Sciatic nerve (tissue), 2 donors: ENCODE measurements at places on chromosomes 5 and 9. TPM values are rescaled to one million over a fixed set of nuclear protein-coding genes. Genes with fewer than 3 reads are reported as not detected.

- peak; percentile 22 for DNase-seq
These were observed 33.4 kb upstream of the TTC1 start for GRCh38 chr5:159975462-159976019.

The SNX18 gene
- 38.7 TPM for total RNA-seq

DNA sequence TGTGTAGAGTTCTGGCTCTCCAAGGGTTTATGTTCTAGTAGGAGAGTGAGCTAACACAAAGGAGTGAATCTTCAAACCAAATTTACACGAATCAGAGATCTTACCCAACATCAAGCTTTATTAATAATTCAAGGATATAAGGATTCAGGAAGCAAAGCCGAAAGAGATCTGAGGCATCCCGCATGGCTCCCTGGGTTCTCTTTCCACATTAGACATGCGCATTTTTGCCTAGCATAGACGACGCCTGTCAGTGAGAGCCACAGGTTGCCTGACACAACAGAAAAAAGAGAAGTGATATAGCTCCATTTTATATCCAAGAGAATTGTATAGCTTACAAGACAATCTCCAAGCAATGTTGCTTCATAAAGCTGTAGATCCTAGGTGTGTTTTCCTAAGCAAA, 52.6 kb downstream of the ESM1 start:
- no peak for DNase-seq

The GMCL2 gene
- not detected for total RNA-seq

DNA sequence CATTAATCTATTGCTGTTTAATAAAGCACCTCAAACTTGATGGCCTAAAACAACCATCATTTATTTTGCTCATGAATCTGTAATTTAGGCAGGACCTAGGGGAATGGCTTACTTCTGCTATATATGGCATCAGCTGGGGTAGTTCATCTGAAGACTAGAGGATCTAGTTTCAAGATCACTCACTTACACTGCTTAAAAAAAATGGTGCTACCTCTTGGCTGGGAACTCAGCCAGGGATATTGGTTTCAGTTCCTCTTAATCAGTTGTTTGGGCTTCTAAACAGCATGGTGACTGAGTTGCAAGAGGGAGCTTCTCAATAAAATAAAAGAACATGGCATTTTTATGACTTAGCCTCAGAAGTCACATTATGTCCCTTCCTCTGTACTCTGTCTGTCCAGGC, 142.0 kb downstream of the FAM114A2 start:
- DNase-seq: no peak

DNA sequence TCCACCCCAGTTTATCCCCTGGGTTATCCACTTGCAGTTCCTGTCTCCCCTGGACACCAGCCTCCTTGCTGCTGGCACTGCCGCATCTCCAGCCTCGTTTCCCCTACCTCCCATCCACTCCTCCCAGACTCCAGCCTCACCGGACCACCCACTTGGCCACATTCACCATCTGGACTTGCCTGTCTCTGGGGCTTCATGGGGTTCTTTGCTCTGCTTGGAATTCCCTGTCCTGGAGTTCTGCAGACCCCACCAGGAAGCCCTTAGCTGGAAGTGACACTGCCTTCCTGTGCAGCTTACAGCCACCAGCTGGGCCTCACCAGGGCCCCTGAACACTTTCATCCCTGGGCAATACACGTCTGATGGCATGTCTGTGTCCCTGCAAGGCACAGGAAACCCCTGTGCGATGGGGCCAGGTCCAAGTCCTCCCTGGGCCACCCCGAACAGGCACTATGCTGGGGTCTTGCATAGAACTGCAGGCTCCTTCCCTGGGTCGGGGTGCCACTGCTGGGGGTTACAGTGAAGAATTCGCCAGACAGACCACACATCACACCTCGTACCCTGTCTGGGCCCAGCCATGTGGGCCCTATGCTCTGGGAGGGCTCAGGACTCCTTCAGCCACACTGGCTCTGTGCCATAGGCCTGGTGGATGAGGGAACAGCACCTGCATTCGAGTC, 3.0 kb downstream of the FLT4 start:
- DNase-seq: no peak

DNA sequence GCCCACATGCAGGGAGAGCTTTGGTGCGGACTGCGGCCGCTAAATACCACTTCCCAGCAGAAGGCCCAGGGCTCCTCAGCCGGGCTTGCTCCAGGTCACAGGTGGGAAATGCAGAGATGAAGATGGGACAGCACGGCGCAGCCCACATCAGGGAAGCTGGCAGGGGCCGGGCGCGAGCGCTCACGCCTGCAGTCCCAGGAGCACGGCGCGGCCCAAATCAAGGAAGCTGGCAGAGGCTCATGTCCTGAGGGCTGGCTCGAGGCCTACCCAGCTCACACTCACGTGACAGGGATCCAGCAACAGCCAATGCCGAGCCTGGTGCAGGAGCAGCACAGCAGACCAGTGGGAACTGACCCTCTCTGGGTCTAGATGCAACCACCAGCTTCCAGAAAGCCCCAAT, 16.3 kb downstream of the LPCAT1 start:
- no peak for DNase-seq

DNA sequence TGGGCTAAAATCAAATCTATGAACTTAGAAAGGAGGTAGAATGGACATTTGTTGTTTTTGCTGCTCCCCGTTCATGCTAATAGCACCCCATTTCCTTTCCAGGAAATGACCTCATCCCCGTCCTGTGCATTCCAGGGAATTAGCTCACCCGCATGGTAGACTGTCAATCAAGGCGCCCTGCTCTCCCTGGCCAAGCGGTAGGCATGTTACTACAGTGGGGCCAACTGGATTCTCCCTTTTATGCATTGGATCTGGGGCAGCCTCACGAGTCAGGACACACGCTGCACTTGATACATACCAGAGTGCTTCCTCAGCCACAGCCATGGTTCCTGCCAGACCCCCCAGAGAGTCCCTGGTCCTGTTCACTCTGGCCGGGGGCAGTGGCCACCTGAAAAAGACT, 111.0 kb upstream of the PTCH1 start:
- DNase-seq: no peak

The KIF20A gene
- 0.67 TPM for total RNA-seq

The SPINK4 gene
- not detected for total RNA-seq

GRCh38 chr5:55191165-55191564, 18.2 kb upstream of the CDC20B start:
- DNase-seq: no peak

The PTGR1 gene
- total RNA-seq: 43.5 TPM

GRCh38 chr5:88769165-88769564, 113.8 kb downstream of the MEF2C start:
- DNase-seq: no peak

DNA sequence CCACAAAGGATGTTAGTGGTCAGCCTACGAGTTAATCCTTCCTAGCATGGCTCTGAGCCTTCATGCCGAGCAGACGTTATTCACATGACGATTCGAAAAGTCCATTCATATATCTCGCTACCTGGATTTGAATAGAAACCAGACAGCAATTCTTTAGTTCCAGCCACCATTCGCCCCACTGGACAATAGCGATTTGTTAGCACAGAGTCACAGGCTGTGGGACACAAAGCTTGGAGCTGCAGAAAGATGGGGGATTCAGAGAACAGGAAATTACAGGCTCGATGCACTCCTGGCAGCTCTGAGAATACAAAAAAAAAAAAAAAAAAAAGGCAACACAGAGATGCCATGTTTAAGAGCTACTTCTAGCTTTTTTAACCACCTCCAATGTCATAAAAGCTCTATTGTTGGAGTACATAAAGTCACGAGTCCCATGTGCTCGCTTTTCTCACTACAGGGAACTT, 110.7 kb downstream of the NR6A1 start:
- DNase-seq: no peak

DNA sequence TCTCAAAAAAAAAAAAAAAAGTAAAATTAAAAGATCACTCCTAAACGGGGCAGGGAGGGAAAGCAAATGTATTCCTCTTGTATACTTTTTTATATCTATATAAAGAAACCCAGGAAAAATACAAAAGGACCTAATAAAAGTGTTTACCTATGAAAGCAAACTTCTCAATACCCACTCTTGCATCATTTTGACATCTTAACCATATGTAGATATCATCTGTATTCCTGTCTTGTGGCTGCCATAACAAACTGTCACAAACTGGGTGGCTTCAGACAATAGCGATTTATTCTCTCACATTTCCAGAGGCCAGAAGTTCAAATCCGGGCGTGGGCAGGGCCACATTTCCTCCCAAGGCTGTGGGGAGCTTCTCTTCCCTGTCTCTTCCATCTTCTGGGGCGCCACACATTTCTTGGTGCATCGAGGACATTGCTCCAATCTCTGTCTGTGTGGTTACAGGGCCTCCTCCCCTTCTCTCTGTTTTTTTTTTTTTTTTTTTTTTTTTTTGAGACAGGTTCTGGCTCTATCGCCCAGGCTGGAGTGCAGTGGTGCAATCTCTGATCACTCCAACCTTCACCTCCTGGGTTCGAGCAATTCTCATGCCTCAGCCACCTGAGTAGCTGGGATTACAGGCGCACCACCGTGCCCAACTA, 58.4 kb upstream of the IL17B start:
- DNase-seq: no peak

DNA sequence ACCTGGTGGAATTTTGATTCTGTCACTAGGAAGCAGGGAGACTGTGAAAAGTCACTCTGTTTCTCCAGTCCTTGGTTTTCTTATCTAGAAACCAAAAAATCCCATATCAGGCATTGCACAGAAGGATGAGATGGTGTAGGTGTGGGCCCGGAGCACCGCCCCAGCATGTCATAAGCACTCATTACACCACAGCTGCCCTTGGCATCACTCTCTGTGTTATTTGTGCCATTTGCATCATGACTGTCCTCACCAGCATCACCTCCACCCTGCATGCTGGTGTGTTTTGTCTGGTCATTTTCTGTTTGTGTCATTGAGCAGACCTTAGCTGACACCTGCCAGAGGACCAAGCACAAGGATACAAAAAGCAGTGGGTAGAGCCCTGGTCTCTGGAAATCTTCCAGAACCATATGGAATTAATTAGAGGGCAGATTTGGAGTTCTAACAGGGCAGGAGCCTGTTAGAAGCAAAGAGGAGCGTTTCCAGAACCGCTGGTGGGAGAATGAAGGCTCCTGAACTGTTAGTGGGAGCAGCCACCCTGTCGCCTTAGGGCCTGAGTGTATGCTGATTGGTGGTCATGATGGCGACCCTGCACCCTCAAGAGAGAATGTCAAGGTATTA, 99.3 kb downstream of the AMBP start:
- DNase-seq: no peak

DNA sequence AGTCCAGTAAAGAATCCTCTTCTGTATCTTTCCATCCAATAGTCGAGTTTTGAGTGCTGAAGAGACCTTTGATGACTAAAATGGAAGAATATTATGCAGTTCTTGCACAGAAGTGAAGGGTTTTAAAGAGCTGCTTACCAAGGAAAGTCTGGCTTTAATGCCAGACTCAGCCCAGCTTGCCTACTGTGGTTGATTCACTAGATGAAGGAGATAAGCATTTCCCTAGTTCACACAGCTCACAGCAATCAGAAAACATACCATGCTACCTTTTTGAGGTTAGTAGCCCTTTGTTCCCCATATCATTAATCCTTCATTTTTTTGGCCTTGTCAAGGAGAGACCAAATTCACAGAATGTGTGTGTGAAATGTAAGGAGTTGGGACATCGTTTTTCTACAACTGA, 15.3 kb downstream of the IFNA5 start:
- no peak for DNase-seq

DNA sequence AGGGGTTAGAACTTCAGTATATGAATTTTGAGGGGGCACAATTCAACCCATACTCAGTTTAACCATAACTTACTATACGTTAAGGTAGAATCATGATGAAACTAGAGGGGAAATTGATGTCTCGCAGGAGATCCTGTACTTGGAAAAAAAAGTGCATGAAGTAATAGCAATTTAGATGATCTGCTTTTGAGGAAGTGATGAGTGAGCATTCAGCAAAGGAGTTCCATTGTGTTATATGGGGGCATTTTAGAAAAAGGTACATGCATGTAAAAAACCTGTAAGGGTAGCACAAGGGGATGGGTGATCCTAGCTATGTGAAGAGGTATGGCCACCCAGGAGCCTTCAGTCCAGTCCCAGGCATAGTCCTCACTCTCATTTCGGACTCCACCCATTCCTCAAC, 14.8 kb upstream of the TMC1 start:
- no peak for DNase-seq

DNA sequence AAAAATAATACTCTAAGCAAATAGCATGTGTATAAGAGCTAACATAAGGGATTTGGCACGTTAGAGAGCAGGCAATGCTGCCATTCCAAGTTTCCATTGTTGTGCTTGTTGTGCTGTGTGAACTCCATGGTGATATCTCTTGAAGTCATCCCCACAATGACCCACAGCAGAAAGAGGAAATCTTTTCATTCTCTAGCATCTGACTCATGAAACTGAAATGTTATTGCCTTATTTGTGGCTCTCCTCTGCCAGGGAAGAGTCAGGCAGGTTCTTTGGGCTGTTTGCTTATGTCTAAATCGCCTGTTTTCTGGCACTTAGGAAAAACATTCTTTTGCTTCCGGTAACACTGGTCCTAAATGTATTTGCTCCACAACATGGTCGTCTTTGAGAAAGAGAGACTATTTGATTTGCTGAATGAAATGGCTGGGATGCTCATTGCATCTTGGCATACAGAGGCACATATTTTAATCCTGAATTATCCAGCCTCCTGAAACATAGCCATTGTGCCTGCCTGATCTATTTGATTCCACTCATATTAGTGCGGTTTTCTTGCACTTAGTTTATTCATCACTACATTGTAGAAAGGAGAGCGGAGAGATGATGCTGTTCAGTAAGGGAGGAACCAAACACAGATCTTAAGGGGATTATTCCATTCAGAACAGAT, 188.8 kb downstream of the CSNK1G3 start:
- DNase-seq: no peak

- no peak for DNase-seq
These were observed 1.2 kb downstream of the PPARGC1B start for GRCh38 chr5:149731332-149731616.

The SOWAHA gene
- total RNA-seq: 2.5 TPM

The TMC1 gene
- 0.36 TPM for total RNA-seq

GRCh38 chr5:144024545-144024944, 145.9 kb downstream of the YIPF5 start:
- no peak for DNase-seq

The CDC26 gene
- total RNA-seq: 28.2 TPM

GRCh38 chr5:64557911-64558310, 52.1 kb downstream of the RGS7BP start:
- no peak for DNase-seq
